ENCODE measurements at places on chromosomes 4 and X.

GRCh38 chr4:40412866-40413795 lies 78.0 kb downstream of the CHRNA9 start:
- no peak for DNase-seq

GRCh38 chrX:74467656-74468055 lies 46.4 kb downstream of the SLC16A2 start:
- no peak for DNase-seq

DNA sequence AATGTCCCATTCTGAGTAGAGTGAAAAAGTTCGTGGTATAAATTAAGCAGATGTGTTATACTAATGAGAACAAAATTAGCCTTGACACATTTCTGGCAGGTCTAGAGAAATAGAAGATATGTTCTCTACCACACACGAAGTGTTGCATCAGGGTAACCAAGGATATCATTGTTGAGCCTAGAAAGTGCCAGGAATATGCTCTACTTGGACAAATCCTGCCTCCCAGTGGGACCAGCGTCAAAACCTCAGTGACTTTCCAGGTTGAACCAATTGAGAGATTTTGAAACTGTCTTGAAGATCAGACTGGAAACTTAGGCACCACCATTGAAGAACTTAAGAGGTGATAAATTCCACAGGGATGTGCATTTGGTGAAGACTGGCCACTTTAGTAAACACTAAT lies 115.9 kb downstream of the HPGD start:
- DNase-seq = no peak

DNA sequence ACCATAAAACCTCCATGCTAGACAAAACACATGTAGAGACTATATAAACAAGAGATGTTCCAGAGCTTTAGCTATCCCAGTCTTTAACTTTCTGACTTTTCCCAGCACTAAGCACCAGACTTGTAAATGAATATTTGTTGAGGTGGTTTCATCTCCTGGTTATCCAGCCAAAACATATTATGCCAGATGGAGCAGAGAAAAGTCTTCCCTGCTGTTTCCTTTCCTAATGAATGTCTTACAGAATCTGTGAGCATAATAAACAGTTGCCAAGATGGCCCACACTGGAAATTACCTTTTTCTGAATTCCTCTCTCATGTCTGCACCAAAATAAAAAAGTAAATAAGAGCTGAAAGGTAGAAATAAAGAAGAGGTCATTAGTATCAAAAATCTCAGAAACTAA lies 159.2 kb downstream of the TECRL start:
- no peak for DNase-seq

- DNase-seq = no peak
Measured at GRCh38 chrX:19740744-19741143, 146.7 kb downstream of the SH3KBP1 start.
